ENCODE measurements at places on chromosomes 2 and 18. TPM values are rescaled to one million over a fixed set of nuclear protein-coding genes. Genes with fewer than 3 reads are reported as not detected.

GRCh38 chr2:203135105-203135504, 103.7 kb upstream of the CYP20A1 start:
- no peaks in the 10 kb centered on the region for H3K27me3 ChIP-seq
- no peaks in the 10 kb centered on the region for H3K4me1 ChIP-seq
- H3K4me3 ChIP-seq: no peak overlapping the region

GRCh38 chr2:162029287-162029901, 44.6 kb downstream of the DPP4 start:
- H3K27ac ChIP-seq: no peak overlapping the region
- H3K27me3 ChIP-seq: no peaks in the 10 kb centered on the region
- no peaks in the 10 kb centered on the region for H3K4me1 ChIP-seq
- no peak for DNase-seq
- no peak overlapping the region for H3K4me3 ChIP-seq

DNA sequence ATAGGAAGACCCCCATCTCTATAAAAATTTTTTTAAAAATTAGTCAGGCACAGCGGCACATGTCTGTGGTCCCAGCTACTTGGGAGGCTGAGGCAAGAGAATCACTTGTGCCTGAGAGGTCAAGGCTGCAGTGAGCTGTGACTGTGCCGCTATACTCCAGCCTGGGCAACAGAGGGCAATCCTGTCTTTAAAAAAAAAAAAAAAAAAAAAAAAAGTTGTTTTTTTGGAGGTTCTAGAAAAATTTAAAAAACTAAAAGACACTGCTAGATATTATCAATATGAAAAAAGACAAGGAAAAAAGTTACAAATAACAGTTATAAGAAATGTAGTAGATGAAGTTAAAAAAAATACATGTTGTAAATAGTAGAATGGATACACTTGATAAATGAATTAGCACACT, 56.1 kb upstream of the C2orf15 start:
- no peak for DNase-seq
- H3K4me3 ChIP-seq: no peak overlapping the region
- H3K27me3 ChIP-seq: no peaks in the 10 kb centered on the region
- H3K36me3 ChIP-seq: no peaks in the 10 kb centered on the region
- no peak overlapping the region for H3K27ac ChIP-seq
- no peaks in the 10 kb centered on the region for H3K4me1 ChIP-seq

GRCh38 chr18:47754311-47755101, 176.0 kb downstream of the SMAD2 start:
- H3K4me3 ChIP-seq: no peak overlapping the region
- H3K36me3 ChIP-seq: no peaks in the 10 kb centered on the region
- H3K27me3 ChIP-seq: peaks cover 25% of the 10 kb centered on the region
- DNase-seq: no peak
- no peak overlapping the region for H3K27ac ChIP-seq
- no peaks in the 10 kb centered on the region for H3K4me1 ChIP-seq

DNA sequence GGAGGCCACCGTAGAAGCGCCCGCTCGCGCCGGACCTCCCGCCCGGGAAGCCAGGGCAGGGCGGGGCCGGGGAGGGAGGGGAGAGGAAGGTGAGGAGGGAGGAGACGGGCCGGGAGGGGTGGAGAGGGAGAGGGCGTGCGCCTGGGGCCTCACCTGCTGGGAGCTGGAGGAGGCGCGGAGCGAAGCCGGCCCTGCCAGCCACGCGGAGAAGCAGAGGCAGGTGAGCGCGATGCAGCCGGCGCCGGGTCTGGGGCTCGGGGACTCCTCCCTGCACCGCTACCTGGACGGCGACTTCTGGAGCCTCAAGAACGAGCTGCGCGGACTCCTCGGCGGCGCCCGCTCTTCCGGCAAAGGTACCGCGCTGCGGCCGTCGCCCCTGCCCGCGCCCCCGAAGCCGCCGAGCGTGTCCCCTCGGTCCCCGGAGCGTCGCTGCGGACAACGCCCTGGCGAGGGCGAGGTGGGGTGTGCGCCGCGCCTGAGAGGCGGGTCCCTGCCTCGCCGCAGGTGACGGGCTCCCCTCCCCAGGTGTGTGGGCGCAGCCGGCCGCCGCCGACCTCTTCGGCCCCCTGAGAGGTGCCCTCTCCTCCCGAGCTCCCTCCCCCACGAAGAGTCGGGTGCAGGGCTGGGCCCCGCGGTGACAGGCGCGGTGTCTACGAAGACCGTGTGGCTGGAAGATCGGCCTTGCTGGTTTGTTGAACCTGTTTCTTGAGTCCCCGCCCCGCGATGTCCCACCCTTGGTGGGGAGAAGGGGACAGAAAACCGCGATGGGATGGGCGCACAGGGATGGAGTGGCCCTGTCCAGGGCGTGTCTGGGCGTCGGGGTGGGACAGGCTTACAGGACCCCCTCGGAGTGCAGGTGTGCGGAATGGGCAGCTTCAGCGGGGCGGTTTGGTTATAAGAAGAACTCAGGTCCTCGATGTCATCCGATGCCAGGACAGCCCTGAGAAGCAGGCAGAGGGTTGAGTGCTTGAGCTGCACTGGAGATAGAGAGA, at the start of gene ACOXL:
Gene ACOXL (plus strand): TSS at position 152 of the 992 bp plus-strand sequence. CDS start 35,817 bp downstream, outside the sequence.
- H3K4me3 ChIP-seq: peak within 1 kb of the TSS; percentile 19
- no peak within 1 kb of the TSS for H3K27ac ChIP-seq
- DNase-seq: peak; percentile 84
- H3K27me3 ChIP-seq: peaks cover 64% of the 10 kb centered on the region
- H3K4me1 ChIP-seq: peaks cover 8% of the 10 kb centered on the region
- H3K36me3 ChIP-seq: no peaks in the 10 kb centered on the region

GRCh38 chr2:235087832-235088495, 136.1 kb downstream of the SH3BP4 start:
- H3K4me3 ChIP-seq: no peak overlapping the region
- no peaks in the 10 kb centered on the region for H3K36me3 ChIP-seq

The IL36B gene
- not detected for total RNA-seq

The GAL3ST2 gene
- not detected for total RNA-seq

- no peaks in the 10 kb centered on the region for H3K4me1 ChIP-seq
- H3K4me3 ChIP-seq: no peak overlapping the region
- H3K27ac ChIP-seq: no peak overlapping the region
- no peaks in the 10 kb centered on the region for H3K27me3 ChIP-seq
- no peaks in the 10 kb centered on the region for H3K36me3 ChIP-seq
- DNase-seq: no peak
These were observed 586.3 kb downstream of the TDRD15 start for GRCh38 chr2:21710031-21710430.

- no peak overlapping the region for H3K4me3 ChIP-seq
- no peak overlapping the region for H3K27ac ChIP-seq
- DNase-seq: peak; percentile 53
- H3K36me3 ChIP-seq: no peaks in the 10 kb centered on the region
- H3K27me3 ChIP-seq: no peaks in the 10 kb centered on the region
These were observed 929.8 kb upstream of the CNTNAP5 start for GRCh38 chr2:123095219-123095835.

GRCh38 chr18:12686100-12686499, 16.4 kb downstream of the CEP76 start:
- DNase-seq: no peak
- H3K4me1 ChIP-seq: no peaks in the 10 kb centered on the region
- no peaks in the 10 kb centered on the region for H3K27me3 ChIP-seq

The NOL4 gene
- 0.64 TPM for total RNA-seq

The QPCT gene
- total RNA-seq: 33.2 TPM

The CD207 gene
- total RNA-seq: not detected

DNA sequence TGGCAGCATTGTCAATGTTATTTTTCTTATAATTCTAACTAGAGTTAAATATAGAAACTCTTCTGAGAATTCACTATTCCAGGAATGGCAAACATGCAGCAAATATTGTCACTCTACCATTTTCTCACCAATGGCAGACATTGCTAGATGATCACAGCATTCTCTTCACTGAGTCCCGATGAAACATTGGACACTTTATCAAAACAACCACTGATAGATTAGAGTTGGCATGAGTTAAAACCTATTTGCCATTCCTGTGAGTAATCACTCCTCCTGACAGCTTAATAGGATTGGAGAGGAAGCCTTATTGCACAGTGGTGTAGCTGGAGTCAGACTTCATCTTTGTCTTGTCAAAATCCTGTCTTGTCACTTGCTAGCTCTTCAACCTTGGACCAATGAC, 163.9 kb upstream of the THUMPD2 start:
- no peak overlapping the region for H3K27ac ChIP-seq
- H3K4me3 ChIP-seq: no peak overlapping the region
- H3K4me1 ChIP-seq: no peaks in the 10 kb centered on the region
- H3K36me3 ChIP-seq: no peaks in the 10 kb centered on the region
- DNase-seq: no peak
- no peaks in the 10 kb centered on the region for H3K27me3 ChIP-seq

- H3K4me1 ChIP-seq: no peaks in the 10 kb centered on the region
- no peaks in the 10 kb centered on the region for H3K36me3 ChIP-seq
- H3K4me3 ChIP-seq: no peak overlapping the region
These were observed 47.6 kb downstream of the LIPG start for GRCh38 chr18:49609256-49610021.

The POTEF gene
- not detected for total RNA-seq

- no peaks in the 10 kb centered on the region for H3K27me3 ChIP-seq
- no peaks in the 10 kb centered on the region for H3K36me3 ChIP-seq
- H3K4me1 ChIP-seq: no peaks in the 10 kb centered on the region
- no peak overlapping the region for H3K4me3 ChIP-seq
- H3K27ac ChIP-seq: no peak overlapping the region
These were observed 108.9 kb downstream of the INSIG2 start for GRCh38 chr2:118197011-118197675.

The PROM2 gene
- total RNA-seq: 1.2 TPM

DNA sequence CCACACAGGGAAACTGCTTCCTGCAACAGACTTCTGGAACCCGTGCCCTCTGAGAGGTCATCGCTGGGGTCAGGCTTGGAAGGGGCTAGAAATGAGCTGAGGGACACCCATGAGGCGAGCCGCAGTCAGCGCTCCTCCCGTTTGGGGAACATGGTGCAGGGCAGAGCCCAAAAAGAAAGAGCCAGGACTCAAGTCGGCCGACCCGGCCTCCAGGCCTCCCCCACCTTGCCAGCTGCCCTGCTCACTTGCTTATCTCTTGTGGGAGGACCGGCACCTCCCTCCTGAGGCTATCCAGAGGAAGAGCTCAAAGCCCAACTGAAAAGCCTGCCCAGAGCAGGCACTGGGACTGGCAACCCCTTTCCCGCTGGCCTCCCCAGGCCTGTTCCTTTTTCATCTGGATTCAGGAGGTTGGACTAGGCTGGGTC, 43.6 kb downstream of the SCTR start:
- no peak overlapping the region for H3K4me3 ChIP-seq
- no peak overlapping the region for H3K27ac ChIP-seq
- no peaks in the 10 kb centered on the region for H3K4me1 ChIP-seq
- no peaks in the 10 kb centered on the region for H3K36me3 ChIP-seq
- H3K27me3 ChIP-seq: peaks cover 61% of the 10 kb centered on the region
- no peak for DNase-seq

GRCh38 chr2:217900780-217901360, 101.9 kb downstream of the TNS1 start:
- H3K4me3 ChIP-seq: no peak overlapping the region
- H3K36me3 ChIP-seq: peaks cover 3% of the 10 kb centered on the region
- no peaks in the 10 kb centered on the region for H3K27me3 ChIP-seq
- peak overlapping the region; percentile 80 for H3K27ac ChIP-seq
- peaks cover 91% of the 10 kb centered on the region for H3K4me1 ChIP-seq
- DNase-seq: no peak

GRCh38 chr2:230912046-230912445, 13.0 kb downstream of the GPR55 start:
- no peak overlapping the region for H3K27ac ChIP-seq

The NPPC gene
- total RNA-seq: not detected

GRCh38 chr2:53952519-53952918, 18.3 kb downstream of the PSME4 start:
- H3K4me3 ChIP-seq: no peak overlapping the region
- peaks cover 16% of the 10 kb centered on the region for H3K36me3 ChIP-seq
- peak; percentile 31 for DNase-seq
- H3K27ac ChIP-seq: no peak overlapping the region
- H3K4me1 ChIP-seq: peaks cover 25% of the 10 kb centered on the region
- H3K27me3 ChIP-seq: no peaks in the 10 kb centered on the region

GRCh38 chr2:222698276-222698675, 26.8 kb downstream of the MOGAT1 start:
- DNase-seq: no peak
- no peak overlapping the region for H3K27ac ChIP-seq
- H3K27me3 ChIP-seq: peaks cover 8% of the 10 kb centered on the region
- H3K4me1 ChIP-seq: peaks cover 4% of the 10 kb centered on the region
- no peak overlapping the region for H3K4me3 ChIP-seq

DNA sequence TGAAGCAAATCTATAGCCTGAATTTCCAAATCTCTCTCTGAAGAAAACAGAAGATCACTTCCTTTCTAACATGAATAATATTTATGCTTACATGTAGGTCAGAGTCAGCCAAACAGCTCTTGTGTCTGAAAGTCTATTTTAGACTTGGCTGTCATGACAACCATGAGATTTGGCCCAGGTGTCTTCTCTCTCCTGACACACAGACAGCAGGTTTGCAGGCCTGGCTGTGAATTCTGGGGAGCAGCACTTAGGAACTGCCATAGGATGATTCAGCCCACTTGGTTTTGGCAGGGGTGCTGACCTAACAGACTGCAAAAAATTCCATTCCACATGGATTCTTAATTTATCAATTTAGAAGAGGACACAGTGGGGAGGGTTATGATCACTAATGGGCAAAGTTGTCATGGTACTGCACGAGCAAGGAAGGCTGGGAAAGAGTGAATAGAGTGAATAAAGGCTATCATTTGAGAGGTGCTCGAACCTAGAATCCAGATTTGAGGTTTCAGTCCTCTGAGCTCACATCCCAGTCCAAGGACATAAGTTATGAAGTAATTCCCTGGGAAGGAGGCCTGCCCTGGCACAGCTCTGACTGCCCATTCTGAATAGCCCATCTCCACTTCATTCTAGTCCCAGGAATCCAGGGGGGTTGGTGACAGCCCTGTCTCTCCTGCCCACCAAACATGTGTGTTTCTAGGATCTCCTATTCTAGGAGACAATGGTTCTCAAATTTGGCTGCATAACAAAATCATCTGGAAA, 453.9 kb upstream of the TRIB2 start:
- H3K4me1 ChIP-seq: peaks cover 7% of the 10 kb centered on the region
- no peaks in the 10 kb centered on the region for H3K27me3 ChIP-seq
- no peaks in the 10 kb centered on the region for H3K36me3 ChIP-seq

DNA sequence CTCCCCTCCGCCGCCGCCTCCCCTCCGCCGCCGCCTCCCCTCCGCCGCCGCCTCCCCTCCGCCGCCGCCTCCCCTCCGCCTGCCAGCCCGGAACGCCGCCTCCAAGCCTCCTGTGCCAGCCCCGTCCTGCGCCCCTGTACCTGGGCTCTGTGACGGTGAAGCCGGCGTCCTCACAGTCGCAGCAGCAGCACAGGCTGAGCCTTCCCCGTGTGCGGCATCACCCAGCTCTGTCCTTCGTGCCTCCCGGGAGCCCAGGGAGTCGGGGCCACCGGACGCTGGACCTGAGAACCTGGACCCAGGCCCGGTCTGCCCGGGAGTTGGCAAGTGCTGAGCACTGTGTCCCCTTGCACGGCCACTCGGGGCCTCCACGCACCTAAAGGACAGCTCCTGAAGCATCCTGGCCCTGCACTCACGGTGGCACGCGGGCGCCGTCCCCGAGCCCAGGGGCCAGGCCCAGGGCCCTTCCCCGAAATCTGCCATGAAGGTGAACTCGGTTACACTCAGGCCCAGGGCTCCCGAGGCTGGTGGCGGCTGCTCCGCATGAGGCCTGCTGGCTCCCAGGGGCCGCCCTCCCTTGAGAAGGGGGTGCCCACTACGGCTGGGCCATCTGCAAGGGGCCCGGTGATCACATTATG, 32.9 kb downstream of the RTP5 start:
- H3K36me3 ChIP-seq: no peaks in the 10 kb centered on the region
- peak; percentile 68 for DNase-seq
- no peak overlapping the region for H3K4me3 ChIP-seq
- peaks cover 22% of the 10 kb centered on the region for H3K4me1 ChIP-seq
